Activated T-cell treated with anti-CD3 and anti-CD28 coated beads for 4 hours (primary cell): ENCODE measurements at places on chromosomes 2 and 18.

- DNase-seq, result no peak
These were observed 1.6 kb downstream of the BAZ2B start for GRCh38 chr2:159614534-159615366.

- no peak for DNase-seq
These were observed 301.4 kb downstream of the NR4A2 start for GRCh38 chr2:156031121-156031520.

DNA sequence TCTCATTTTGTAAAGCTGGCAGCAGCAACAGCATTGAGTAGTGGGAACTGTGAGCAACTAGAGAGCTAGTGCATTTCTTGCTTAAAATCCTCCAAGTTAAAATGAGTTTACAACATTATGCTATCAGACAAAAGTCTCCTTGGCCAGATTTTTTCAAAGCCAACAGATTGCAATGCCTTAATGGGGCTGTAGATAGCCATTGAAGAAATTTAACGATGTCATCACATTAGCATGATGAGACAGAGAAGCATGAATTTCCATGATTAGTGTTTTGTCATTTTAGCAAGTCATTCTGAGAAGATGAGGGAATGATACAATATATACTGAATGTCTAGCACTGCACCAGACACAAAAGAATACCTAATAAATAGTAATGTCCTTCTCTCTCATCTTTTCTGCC lies 307.5 kb upstream of the REG3G start:
- no peak for DNase-seq

- DNase-seq, result no peak
These were observed 710.0 kb downstream of the LRRTM4 start for GRCh38 chr2:76812156-76812555.

GRCh38 chr2:109166811-109167210 lies 37.8 kb downstream of the SH3RF3 start:
- no peak for DNase-seq

DNA sequence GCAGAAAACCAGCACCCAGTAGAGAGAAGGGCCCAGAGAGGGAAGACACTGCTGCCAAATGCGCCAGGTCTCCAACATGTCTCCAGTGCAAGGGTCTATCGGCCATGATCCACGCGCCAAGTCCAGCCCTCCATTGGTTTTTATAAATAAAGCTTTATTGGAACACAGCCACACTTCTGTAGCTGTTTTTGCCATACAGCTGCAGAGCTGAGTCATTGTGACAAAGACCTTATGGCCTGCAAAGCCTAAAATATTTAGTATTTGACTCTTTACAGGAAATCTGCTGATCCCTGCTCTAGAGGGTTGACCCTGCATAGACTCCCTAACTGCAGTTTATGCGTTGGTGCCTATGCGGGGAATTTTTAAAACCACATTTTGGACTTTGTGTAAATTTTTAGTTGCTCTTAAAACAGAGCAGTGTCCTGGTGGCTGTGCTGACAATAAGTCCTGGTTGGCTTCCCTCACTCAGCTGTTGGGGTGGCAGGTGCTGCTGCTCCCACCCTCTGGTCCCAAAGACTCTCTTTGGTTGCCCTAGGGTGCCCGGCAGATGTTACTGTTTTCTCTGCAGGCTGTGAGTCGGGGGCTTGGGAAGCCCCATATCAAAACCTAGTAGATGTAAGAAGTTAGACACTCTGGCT lies 154.9 kb downstream of the CTIF start:
- DNase-seq, result no peak
